ENCODE measurements at places on chromosomes 3 and 15.

DNA sequence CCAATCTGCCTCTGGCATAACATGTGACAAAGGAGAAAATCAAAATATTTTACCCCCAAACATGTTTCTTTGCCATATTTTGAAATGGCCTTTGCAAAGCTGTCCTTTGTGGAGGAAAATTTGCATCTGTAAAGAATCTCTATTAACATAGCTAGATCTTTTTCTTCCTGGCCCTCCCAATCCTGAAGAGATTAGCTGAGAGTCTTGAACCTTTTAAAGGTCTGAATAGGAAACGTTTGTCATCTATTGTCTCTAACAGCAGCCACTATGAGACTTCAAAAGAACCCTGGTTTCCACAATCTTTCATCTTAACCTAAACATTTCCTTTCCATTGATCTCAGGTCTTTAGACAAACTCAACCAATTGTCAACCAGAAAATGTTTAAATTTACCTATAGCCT, 520.9 kb upstream of the TGFBR2 start:
- DNase-seq, result no peak

DNA sequence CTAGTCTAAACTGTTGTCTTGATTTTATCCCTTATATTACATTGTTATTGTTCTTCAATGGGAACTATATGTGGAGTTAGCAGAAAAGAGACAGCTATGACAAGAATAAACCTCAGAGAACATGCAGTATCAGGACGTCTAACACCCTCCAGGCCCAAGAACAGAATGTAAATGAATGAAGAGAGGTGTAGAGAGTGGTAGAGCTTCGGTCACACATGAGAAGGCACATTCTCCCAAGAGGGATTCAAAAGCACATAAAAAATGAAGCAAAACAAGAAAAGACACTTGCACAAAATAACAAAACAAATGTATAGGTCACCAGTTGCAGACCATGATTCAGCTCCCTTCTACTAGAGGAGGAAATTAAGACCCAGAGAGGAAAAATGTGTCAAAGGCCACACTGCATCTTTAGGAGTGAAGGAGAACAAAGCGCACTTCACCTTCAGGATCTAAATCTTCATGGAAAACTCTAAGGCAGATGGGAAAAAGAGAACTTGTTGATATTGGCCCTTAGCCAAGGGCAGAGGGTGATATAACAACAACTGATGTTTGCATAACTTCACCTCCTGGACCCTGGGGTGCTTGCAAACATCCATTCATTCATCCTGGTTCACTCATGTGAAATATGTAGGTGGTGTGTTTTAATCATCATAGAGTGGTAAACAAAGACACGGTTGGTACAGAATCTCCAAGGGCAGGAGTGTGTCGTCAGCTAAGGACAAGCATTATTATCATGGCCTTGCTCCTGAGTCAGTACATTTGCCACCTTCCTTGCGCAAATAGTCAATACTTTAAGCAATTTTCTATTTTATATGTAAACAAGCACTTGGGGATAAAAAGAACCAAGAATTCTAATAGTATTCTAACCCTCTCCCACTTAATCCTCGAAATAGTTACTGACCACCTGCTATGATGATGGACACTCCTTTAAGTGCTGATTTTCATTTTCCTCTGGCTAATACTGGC, 8.8 kb downstream of the NEK10 start:
- peak; percentile 47 for DNase-seq

- DNase-seq, result no peak
These were observed 3.6 kb downstream of the POU1F1 start for GRCh38 chr3:87272718-87273341.

DNA sequence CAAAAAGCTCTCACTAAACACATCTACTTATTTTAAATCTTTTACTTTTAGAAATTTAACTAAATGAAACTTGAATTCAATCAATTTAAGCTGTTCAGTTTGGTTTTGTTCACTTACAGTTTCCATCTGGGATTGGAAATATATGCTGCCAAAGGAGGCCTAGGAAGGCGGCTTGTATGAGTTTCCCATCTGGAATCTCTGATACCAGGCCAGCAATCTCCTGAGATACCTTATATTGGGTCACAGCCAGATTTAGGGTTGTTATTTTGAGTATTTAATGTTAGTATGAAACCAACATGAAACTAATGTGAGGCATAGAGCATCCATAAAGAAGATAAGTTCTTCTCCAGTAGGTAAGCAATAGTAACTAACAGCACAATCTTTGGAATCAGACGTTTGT, 94.6 kb downstream of the GMNC start:
- no peak for DNase-seq

DNA sequence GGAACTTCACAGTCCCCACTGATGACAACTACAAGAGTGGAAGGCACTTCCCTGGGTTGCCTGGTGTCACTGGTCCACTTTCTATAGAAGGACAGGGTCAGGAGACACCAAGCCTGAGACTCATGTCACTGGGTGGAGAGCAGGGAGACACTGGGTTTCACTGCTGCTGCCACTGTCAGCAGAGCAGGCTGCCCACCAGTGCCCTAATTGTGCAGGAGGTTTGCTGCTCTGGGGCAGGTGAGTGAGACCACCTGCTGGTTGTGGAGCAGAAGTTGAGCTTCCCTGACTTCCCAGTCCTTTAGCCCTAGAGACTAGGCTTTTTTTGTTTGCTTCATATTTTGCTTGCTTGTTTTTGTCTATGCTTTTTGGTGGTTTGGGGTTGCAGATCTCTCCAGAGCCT, 528.4 kb upstream of the RGMA start:
- peak; percentile 5 for DNase-seq

- DNase-seq, result peak; percentile 87
These were observed 6.2 kb downstream of the MELTF start for GRCh38 chr3:197023241-197023997.

DNA sequence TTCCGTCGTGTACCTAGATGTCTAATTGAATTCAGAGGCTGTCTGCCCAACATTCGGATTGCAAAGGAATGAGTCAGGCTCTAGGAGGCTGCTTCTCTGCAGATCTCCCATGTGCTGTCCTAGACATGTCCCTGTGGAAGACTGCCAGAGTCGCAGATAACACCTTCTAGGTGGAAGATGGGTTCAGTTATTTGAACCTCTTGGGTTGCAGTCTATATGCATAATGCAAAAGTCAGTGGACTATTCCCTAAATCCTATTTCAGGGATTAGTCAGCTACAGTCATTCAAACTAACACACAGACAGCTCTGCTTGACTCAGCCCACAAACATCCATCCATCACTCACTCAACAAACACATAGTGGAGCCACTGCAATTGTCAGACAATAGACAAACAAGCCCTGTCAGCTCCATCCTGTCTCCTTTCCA, 300.0 kb upstream of the CTNNB1 start:
- DNase-seq, result no peak

DNA sequence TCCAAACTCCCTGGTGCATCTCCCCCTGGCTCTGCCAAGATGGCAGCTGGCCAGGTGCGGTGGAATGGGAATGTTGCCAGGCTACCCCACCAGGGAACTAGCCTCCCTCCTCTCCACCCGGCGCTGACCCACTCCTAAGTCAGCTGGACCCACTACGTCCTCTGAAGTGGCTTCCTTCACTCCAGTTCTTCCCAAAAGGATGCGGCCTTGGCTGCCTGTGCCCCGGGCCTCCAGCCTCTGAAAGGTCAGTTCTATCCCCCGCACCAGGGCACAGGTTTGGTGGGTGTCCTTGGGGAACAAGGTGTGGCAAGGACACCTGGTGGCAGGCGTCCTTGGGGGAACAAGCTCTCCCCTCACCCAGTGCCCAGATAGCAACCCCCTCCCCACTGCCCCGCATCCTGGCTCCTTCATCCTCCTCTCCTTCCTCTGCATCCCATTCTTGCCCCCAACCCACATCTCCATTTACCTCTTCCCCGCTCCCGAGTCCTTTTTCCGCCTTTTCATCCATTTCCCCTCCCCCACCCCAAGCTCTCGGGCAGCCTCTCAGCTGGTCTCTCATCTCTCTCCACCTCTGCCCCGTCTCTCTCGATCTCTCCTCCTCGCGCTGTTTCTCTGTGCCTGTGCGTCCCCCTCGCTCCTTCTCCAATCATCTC, 54.0 kb downstream of the LHFPL4 start:
- DNase-seq, result no peak

DNA sequence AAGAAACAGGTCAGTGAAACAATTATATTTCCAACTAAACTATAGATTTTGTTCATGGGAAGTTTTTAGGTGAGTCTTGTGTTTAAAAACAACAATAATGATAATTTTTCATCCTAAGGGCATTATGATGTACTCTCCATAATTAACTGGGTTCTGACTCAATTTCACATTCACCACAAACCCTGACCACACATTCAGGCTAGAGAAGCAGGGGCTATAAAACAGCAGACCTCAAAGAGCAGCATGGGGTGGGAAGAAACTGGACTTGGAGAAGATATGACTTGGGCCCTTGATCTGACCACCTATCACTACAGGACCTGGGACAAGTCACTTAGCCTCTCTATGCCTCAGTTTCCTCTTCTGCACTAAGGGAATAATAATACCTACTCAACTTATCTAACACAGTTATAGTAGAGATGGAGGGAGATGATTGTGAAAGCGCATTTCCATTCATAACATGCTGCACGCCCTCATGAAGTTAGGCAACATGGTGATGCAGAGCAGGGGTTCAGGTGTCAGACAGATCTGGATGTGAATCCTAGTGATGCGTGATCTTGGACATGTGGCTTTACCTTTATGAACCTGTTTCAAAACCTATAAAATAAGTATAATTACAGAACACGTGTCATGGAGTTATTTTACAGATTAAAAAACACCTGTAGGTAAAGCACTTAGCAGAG, 63.0 kb upstream of the ACP3 start:
- no peak for DNase-seq

DNA sequence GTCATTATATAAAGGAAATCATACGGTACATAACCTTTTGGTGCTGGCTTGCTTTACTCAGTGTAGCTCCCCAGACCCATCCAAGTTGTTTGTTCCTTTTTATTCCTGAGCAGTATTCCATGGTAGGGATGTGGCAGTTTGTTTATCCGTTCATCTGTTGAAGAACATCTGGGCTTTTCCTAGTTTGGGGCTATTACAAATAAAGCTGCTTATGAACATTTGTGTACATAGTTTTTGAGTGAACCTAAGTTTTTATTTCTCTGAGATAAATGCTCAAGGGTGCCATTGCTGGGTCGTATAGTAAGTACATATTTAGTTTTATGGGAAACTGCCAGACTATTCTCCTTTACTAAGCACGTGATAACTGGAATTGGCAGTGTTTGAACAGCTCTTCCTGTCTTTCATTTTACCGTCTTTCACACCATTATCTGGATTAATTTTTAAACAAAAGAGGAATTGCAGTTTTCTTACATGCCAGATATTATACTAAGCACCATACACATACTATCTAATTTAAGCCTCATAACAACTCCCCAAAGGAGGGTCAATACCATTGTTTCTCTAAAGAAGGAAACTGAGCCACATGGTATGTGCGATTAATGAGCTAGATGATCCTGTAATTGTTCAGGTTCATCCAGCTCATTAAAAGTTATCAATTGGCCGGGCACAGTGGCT, 85.6 kb downstream of the PTPRG start:
- DNase-seq, result no peak

DNA sequence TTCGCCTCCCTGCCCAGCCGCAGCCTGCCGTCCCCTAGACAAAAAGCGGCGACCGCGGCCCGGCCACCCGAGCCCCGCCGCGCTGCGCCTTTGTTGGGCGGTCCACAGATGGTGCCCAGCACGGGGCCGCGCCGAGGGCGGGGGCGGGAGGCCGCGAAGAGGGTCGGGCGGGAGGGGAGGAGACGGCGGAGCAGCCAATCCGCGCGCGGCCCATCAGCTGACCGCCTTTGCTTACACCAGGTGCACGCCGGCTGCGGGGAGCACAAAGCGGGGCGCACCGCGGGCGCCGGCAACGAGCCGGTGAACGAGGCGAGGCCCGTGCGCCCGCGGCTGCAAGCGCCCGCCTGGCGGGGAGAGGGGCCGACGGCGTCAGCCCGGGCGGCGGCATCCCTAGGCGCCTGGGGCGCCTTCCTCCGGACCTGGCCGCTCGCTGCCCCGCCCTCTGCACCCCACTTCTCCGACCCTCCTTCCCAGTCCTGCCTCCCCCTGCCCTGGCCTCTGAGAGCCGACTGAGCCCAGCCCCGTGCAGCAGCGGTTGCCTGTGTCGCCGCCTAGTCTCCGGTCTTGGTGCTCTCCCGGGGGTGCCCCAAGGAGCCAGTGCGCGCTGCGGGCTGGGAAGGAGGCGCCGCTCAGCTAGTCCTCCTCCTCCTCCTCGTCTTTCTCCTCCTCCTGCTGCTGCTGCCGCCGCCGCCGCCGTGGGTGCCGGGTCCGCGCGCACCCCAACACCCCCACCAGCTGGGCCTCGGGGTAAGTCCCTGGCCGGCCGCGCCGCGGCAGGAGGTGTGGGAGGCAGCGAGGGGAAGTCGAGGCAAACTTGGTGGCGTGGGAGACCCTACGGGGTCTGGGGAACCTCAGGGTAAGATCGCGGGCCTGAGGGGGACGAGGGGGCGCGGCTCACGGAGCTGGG, at the start of gene LRRN1:
TSS of gene LRRN1 (plus strand) at position 259 of the 907 bp plus-strand sequence. CDS start 45,211 bp downstream, outside the sequence.
- peak; percentile 72 for DNase-seq

DNA sequence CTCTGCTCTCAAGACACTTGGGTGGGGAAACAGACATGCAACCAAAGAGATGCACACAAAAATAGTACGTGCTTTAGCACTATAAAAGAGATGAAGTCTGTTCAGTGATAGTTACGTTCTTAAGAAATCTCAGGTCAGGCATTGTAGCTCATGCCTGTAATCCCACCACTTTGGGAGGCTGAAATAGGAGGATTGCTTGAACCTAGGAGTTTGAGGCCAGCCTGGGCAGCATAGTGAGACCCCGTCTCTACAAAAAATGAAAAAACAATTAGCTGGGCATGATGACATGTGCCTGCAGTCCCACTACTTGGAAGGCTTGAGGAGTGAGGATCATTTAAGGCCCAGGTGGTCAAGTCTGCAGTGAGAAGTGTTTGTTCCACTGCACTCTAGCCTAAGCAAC, 35.4 kb upstream of the GP5 start:
- no peak for DNase-seq

DNA sequence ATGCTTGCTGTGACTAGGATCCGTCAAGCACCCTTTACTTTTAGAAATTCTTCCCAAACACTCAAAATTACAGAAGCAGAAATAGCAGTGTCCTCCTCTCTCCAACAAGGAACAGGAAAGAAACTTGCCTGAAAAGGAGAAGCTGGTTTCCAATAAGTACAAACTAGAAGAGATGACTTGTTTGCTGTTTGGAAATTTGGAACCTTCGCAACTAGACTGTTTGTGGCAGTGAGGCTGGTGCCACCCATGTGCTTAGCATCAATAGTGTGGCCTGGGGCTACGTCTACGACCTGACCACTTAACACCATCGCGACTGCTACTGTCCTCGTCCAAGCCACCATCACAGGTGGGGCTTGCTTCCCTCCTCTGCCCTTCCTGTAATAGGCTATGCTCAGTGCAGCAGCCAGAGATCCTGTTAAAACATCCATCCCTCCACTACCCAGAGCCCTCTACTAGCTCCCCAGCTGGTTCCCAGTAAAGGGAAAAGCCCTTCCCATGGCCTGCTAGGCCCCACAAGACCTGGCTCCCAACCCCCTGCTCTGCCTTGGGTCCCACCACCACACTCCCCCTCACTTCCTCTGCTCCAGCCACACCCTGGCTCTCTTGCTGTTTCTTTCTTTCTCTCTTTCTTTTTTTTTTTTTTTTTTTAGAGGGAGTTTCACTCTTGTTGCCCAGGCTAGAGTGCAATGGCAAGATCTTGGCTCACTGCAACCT, 52.6 kb upstream of the CCR2 start:
- no peak for DNase-seq

GRCh38 chr3:68017069-68017468, 362.7 kb upstream of the SUCLG2 start:
- DNase-seq, result no peak

GRCh38 chr3:23760325-23760724, 45.4 kb upstream of the UBE2E1 start:
- DNase-seq, result no peak
